ENCODE measurements at places on chromosomes 2 and 18.

DNA sequence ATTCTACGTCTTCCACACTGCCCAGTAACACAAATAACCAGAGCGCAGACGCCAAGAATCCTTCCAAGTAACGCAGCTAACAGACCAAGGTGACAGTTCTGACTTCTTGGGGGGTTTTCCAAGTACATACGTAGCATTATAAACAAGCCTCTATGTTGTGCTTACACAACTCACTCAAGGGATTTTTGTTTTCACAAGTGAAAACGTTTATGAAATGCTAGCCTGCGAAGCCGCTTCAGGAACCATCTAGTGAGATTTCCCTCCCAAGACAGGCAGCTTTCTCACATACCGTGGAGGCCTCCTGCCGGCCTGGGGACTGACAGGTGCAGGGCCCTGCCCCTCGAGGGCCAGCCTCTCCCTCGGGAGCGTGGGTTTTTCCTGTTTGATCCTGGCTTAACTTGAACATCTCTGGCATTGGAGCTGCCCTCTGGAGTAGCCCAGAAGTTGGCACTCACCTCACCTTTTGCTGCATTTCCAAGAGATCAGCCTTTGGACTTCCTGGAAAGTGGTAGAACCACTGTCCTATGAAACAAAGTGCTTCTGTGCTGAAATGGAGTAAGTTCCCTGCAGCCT, 151.1 kb downstream of the MBP start:
- no peak for DNase-seq

GRCh38 chr2:224405841-224406370, 4.0 kb upstream of the FAM124B start:
- no peak for DNase-seq

DNA sequence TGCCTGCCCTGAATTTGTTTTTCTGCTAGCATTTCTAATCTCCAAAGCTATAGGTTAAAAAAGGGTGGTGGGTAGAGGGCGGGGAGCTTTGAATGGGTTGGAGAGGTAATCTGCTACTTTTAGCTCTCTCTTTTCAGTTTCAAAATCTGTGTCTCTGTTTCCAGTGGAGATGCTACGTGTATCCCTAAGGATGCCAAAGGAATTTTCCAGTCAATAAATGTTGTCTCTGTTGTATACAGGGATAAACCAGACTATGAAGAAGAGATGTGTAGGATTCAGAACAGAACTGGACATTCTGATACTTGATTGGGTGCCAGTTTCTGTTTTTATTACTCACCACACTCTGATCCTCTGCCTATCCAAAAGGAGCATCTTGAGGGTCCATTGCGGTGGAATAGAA, 50.1 kb downstream of the TMEM178A start:
- no peak for DNase-seq

- DNase-seq, result no peak
Measured at GRCh38 chr2:237693291-237693994, 66.1 kb downstream of the LRRFIP1 start.

DNA sequence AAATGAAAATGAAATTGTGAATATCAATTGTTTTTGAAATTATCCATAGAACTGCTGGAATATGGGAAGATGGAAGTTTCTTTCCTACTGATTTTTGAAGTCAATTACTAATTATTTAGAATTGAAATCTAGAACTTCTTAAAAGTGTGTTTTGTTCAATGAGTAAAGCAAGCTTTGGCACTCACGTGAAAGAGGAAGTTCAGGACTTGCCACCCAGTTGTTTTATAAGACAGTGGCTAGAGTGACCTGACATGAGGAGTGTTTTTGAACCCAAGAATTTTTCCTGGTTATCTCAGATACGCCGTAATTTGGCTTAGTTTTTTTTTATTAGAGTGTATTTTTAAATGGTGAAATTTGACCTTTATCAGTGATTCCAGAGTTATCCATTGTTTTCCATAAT, 3.5 kb downstream of the MXD1 start:
- no peak for DNase-seq

DNA sequence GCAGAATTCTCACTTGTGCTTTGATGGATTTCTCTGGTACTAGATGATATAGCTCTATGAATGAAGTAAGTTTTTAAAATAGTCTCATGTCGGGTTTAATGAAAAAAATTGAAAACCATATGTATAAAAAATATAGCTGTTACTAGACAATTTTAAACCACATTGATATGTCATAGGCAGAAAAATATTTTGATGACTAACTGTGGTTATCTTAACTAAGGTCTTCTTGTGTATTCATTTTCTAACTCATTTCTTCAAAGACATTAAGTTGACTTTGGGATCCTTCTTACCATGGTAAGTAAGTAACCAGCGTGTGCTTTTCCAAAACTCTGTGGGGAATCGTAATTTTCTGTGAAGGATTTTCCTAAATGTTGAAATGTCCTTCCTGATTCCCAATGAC, 160.9 kb upstream of the COL3A1 start:
- DNase-seq, result no peak

- DNase-seq, result no peak
Measured at GRCh38 chr2:117702098-117702497, 112.4 kb upstream of the DDX18 start.

- DNase-seq, result no peak
Measured at GRCh38 chr2:46651363-46652099, 172.2 kb downstream of the TMEM247 start.

GRCh38 chr2:177010861-177011260, 201.7 kb upstream of the HNRNPA3 start:
- DNase-seq, result no peak

GRCh38 chr2:5959836-5960820, 267.9 kb downstream of the SOX11 start:
- DNase-seq, result no peak

DNA sequence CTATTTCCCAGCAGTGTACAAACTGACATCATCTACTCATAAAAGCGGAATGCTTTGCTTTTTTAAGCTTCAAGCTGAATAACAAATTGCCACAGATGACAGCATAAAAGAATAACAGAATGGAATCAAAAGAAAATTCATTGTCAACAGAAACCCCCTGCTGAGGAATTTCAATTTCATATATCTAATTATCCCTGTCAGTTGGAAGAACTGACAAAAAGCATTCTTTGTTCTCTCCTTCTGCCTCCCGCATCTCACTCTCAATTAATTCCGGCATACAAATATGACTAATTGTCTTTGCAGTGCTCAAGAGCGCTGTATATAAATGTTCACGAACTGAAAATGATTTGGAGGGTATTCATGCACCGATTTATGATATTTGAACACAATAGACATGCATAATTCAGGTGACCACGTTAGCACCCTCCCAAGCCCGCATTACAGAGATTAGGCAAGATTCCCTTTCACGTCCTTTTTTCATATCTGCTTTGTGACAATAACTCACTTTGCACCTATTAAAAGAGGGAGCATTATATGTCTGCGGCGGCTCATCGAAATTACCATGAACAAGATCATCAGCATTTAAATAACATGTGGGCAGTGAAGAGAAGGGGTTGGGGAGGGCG, 277.7 kb upstream of the SALL3 start:
- DNase-seq, result no peak

- no peak for DNase-seq
Measured at GRCh38 chr2:68318914-68319397, 793 bp downstream of the CNRIP1 start.

- no peak for DNase-seq
Measured at GRCh38 chr2:169464882-169465281, 14.4 kb upstream of the BBS5 start.

- no peak for DNase-seq
Measured at GRCh38 chr18:50113726-50114125, 81.2 kb downstream of the MYO5B start.

DNA sequence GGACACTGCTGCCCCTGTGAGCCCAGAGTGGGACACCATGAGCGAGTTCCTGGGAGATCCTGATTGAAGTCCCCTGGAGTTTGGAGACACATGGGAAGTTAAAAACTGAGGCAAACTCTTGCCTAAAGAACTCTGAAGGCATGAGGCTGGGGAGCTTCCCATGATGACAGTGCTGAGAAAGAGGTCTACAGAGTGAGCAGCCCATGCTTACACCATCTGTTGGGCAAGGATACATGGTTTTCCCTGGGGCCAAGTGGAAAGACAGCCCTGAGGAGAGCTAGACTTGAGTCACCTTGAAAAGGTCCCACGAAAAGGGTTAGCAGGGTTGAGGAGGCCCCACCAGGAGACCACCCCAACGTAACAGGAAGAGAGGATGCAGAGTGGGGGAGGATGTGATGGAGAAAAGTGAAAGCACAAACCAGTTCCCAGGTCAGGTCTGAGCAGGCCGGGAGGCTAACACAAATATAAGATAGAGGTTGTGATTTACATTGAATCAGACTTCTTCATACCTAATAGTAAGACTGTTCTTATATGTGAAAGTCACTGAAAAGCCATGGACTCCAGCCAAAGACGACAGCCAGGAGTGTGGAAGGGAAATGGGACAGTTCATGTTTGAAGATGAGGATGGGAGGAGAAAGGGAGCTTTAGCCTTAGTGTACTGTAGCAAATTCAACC, 13.5 kb upstream of the FEZ2 start:
- DNase-seq, result no peak

DNA sequence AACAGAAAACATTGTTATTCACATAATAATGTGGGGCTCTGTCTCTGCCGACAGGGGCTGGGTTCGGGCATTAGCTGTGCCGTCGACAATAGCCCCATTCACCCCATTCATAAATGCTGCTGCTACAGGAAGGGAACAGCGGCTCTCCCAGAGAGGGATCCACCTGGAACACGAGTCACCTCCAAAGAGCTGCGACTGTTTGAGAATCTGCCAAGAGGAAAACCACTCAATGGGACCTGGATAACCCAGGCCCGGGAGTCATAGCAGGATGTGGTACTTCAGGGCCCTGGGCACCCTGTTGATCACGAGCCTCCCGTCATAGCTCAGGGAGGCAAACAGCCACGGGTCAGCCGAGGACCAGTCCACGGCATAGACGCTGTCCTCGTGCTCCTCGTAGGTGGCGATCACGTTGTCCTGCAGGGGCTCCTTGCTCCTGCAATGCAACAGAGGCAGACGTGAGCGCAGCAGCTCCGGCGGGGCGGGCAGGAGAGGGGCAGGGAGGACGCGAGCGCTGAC, 188.5 kb downstream of the EIPR1 start:
- no peak for DNase-seq

DNA sequence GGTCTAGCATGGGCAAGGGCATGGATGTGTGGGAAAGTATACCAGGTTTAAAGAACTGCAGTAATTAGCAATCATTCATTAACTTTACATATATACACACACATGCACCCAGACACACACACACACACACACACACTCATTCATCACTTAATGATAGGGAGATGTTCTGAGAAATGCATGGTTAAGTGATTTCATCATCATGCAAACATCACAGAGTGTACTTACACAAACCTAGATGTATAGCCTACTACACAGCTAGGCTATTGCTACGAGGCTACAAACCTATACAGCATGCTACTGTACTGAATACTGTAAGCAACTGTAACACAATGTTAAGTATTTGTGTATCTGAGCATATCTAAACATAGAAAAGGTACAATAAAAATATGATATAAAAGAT, 83.6 kb downstream of the COLEC12 start:
- DNase-seq, result no peak

GRCh38 chr2:177585234-177585863, 192.8 kb downstream of the AGPS start:
- DNase-seq, result no peak

- DNase-seq, result no peak
Measured at GRCh38 chr18:58819051-58819450, 45.6 kb upstream of the ZNF532 start.

DNA sequence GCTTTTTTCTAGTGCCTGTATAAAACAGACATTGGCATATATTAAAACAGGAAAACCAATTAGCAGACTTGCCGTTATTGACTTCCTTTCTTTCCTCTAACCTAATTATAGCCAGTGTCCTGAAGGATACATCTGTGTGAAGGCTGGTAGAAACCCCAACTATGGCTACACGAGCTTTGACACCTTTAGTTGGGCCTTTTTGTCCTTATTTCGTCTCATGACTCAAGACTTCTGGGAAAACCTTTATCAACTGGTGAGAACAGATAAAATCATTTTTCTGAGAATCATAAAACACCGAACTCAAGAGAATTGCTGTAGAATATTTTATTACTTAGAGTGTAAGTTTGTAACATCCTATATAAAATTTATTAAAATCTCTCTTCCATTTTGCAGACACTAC, 74.3 kb downstream of the SCN2A start:
- DNase-seq, result no peak

DNA sequence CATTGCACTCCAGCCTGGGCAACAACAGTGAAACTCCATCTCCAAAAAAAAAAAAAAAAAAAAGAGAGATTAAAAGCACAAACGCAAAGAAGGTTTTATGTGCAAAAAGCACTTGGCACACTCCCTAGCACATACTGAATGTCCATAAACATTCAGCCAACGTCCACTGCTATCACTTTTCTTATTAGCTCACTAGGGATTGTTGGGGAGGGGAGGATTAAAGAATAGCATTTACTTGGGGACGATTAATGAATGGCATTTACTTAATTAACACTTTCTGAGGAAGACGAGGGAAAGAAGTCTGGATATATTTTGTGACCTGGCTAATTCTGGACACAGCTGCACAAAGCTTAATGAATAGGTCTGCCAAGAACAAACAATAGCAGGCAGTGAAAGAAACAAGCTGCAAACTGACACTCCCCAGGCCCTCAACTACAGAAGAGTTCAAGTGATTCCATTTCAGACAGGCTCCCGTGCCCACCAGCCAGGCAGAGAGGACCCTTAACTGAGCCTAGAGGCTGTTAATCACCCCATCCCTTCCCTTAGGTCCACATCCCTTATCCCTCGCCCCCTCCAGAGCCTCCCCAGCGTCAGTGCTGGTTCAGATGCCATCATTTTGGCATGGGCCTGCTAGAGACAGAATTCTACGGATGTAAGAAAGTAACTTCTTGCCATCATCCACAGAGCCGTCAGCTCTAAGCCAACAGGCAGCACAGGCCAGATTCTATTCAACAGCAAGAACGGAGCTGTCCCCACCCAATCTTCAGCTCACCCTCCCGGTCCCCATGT, 7.4 kb downstream of the CYB5A start:
- DNase-seq, result no peak

- DNase-seq, result no peak
Measured at GRCh38 chr18:3604498-3605408, 154.8 kb downstream of the TGIF1 start.

- DNase-seq, result no peak
Measured at GRCh38 chr2:200738590-200738989, 73.1 kb upstream of the BZW1 start.

GRCh38 chr2:239299218-239299939, 101.4 kb downstream of the HDAC4 start:
- DNase-seq, result no peak

DNA sequence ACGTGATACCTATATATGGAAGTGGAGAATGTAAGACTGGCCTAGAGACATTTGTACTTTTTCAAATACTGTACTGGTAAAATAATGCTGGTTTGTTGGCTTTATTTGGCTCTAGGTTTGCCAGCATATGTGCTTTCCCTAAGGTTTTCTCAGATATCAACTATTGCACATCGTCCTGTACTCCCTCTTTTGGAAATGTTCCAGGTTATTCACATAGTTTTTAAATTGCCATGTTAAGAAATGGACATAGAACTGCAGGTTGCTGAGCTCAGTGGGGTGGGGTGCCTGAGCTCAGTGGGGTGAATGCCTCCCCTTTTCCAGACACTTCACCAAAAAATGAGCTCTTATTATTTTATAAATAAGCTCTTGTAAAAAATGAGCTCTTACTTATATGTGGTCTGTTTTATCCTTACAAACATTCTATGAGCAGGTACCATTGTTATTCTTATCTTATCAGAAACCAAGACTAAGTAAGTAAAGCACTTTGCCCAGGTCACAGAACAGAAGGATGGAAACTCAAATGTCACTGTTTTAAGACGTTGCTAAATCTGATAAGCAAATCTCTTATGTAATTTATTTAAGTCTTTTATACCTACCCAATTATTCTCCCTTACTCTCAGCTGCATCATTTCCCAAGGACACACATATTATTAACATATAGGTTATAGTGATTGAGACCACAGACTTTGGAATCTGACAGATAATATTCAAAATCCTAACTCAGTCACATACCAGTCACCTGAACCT, 99.0 kb downstream of the CPS1 start:
- no peak for DNase-seq
